CD4-positive, CD25-positive, alpha-beta regulatory T cell (primary cell): ENCODE measurements at places on chromosomes 1 and 21. TPM values are rescaled to one million over a fixed set of nuclear protein-coding genes. Genes with fewer than 3 reads are reported as not detected.

Gene GUCA2A
- total RNA-seq, result not detected

Gene SMPDL3B
- 0.32 TPM for total RNA-seq

Gene MLLT11
- total RNA-seq, result 3.9 TPM

Gene CNR2
- total RNA-seq, result 0.15 TPM

Gene S100A9
- not detected for total RNA-seq

- peaks cover 1% of the 10 kb centered on the region for H3K27me3 ChIP-seq
- H3K4me3 ChIP-seq, result no peak overlapping the region
- peaks cover 5% of the 10 kb centered on the region for H3K4me1 ChIP-seq
- no peak for DNase-seq
- H3K36me3 ChIP-seq, result no peaks in the 10 kb centered on the region
- H3K27ac ChIP-seq, result no peak overlapping the region
Observed at GRCh38 chr1:8031176-8031785, 5.2 kb upstream of the ERRFI1 start.

- no peak overlapping the region for H3K27ac ChIP-seq
- no peak for DNase-seq
- H3K4me1 ChIP-seq, result peaks cover 12% of the 10 kb centered on the region
Observed at GRCh38 chr1:200907611-200908097, 13.0 kb downstream of the INAVA start.

- no peaks in the 10 kb centered on the region for H3K4me1 ChIP-seq
- H3K36me3 ChIP-seq, result no peaks in the 10 kb centered on the region
Observed at GRCh38 chr1:221039616-221040015, 160.4 kb downstream of the HLX start.

- H3K27ac ChIP-seq, result peak overlapping the region; percentile 55
- H3K4me3 ChIP-seq, result peak overlapping the region; percentile 59
- H3K27me3 ChIP-seq, result no peaks in the 10 kb centered on the region
- H3K36me3 ChIP-seq, result peaks cover 5% of the 10 kb centered on the region
- DNase-seq, result peak; percentile 81
Observed at GRCh38 chr1:44786138-44786840, 1.7 kb downstream of the BEST4 start.

DNA sequence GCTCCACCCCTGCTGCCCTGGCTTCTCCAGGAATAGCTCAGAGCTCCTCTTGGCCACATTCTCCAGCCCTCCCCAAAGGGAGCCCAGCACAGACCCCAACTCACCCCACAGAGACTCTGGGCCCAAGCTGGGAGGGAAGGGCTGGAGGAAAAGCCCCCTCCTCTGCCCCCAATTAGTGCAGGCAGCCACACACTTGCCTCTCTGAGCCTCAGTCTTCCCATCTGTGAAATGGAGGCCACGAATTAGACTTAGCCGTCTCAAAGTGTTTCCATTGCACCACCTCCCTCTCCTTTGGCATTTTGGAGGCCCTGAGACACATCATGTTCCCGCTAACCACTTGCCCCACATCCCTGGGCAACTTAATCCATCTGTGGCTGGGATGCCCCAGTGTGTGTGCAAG, 108.0 kb downstream of the PAX7 start:
- no peaks in the 10 kb centered on the region for H3K4me1 ChIP-seq
- H3K27ac ChIP-seq, result no peak overlapping the region
- no peak overlapping the region for H3K4me3 ChIP-seq
- H3K36me3 ChIP-seq, result no peaks in the 10 kb centered on the region

DNA sequence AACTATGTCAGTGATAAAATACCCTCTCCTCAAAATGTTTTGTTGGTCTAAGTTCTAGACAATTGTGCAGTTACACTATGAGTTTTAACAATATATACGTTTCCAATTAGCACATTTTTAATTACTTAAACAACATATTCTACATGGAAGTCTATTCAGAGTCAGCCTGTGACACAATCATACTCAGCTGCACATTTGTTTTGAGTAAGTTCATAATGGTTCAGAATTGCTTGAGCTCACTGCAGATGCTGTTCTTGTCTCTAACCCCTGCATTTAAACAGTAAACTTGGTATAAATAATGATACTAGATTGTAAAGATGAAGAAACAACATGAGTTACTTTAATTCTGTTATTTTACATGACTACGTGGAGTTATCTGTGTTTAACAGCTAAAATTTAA, 30.6 kb downstream of the CDKN2C start:
- H3K4me1 ChIP-seq, result no peaks in the 10 kb centered on the region
- H3K36me3 ChIP-seq, result no peaks in the 10 kb centered on the region
- no peak overlapping the region for H3K4me3 ChIP-seq
- no peak for DNase-seq

GRCh38 chr1:205142102-205142469, 20.3 kb upstream of the RBBP5 start:
- no peak overlapping the region for H3K4me3 ChIP-seq
- peaks cover 7% of the 10 kb centered on the region for H3K4me1 ChIP-seq
- DNase-seq, result no peak
- H3K27me3 ChIP-seq, result no peaks in the 10 kb centered on the region

- no peaks in the 10 kb centered on the region for H3K27me3 ChIP-seq
- no peak for DNase-seq
- peaks cover 84% of the 10 kb centered on the region for H3K36me3 ChIP-seq
Observed at GRCh38 chr1:21246905-21247642, 43.2 kb downstream of the ECE1 start.

DNA sequence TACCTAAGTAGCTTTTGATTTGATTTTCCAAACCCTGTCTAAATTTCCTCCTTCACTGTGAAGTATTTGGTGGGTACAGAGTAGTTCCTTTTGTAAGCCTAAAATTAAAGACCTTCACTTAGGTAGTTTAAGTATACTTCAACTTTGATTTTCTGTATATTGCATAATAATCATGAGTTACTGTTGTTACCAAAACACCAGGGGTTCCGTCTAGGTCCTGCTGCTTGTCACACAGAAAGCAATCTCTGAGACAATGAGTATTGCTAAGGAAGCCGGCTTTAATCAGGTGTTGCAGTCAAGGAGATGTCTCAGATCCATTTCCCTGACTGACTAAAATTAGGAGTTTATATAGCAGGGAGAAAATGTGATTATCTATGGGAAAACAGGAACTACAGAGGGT, 15.3 kb downstream of the RPS6KC1 start:
- no peak for DNase-seq
- H3K4me3 ChIP-seq, result no peak overlapping the region
- H3K4me1 ChIP-seq, result no peaks in the 10 kb centered on the region
- H3K36me3 ChIP-seq, result no peaks in the 10 kb centered on the region
- H3K27me3 ChIP-seq, result no peaks in the 10 kb centered on the region
- H3K27ac ChIP-seq, result no peak overlapping the region
